Activated CD4-positive, alpha-beta T cell treated with anti-CD3 and anti-CD28 coated beads, Interleukin-2, amount 50 U/mL, for 48 hours (primary cell): ENCODE measurements at places on chromosomes 3 and 15.
A peak's percentile ranks its signal among the peaks of the same experiment; 100 is the strongest.

DNA sequence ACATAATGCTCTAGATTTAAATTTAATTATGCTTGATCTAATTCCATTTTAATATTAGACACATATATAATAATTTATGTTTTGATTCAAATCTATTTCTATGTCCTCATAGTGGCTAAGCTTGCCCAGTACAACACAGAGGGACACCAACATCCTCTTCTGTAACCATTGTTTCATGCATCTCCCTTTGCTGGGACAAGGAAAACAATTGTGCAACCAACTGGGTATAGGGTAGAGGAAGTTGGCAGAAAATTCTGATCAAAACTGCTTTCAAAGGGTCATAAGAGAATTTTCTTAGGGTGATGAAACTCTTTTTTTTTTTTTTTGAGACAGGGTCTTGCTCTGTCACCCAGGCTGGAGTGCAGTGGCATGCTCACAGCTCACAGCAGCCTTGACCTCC is 121.4 kb upstream of the SGO1 start:
- no peak for DNase-seq

- peak; percentile 60 for DNase-seq
Observed at GRCh38 chr15:31435912-31436628, 109.4 kb downstream of the KLF13 start.

DNA sequence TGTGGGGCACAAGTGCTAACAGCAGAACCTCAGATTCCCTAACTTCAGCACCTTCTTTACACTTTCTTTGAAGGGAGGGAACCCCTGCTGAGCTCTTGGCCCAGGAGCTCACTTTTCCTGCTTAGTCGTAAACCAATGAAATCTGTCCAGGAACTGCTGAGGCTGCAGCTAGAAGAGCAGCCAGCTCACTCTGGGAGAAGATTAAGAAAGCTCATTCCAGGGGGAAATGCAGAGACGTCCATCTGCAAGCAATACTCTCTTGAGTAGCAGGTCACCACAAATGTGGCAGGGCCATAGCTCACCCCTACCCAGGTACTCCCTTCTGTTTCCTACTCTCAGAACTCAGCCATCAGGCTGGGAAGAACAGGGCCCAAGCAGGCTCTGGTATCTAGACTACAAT is 103.3 kb downstream of the WDR76 start:
- no peak for DNase-seq

DNA sequence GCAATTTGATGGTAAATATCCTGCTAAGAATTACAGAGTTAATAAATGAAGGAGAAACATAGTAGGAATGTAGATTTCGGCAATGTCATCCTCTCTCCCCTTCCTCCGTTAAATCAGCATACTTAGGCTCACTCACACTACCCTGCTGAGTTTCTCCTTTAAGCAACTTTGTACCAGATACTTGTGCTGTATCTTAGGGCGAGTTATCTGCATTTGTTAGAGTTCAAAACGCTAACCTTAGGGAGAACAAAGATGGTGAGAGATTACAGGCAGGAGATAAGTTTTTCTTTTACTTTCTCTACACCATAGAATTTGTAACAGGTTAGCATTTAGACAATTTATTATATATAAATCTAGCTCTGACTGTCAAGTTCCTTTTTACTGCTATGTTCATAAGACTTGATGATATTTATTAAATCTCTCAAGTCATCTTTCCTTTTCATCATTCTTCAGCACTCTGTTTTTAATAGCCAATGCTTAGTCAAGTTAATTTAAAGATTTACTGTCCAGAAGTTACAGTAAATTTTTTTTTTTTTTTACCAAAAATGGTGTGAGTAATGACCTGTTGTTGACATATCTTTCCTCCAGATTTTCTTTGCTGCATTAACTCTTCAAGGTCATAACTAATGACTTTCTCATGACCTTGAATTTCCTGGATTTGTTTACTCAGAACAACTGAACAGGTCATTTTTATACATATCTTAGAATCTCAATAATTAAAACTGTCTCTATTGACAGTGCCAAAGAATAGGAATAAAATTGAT is 22.2 kb downstream of the SUCNR1 start:
- no peak for DNase-seq

GRCh38 chr3:125337506-125337905 is 37.6 kb downstream of the ZNF148 start:
- DNase-seq, result no peak

DNA sequence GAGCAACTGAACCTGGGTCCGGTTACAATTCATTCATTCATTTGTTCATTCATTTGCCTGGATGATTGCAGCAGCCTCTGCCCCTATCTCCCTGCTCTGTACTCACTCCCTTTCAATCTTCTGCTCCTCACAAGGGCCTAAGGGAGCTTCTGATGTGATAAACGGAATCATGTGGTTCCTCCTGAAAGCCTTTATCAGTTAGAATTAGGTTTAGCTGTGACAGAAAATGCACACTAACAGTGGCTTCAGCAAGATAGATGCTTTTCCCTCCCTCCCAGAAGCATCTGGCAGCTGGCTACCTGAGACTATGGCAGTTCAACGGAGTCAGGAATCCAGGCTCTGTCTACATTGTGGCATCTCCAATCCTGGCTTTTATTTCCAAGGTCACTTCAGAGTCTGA is 196.0 kb downstream of the ADAMTS9 start:
- DNase-seq, result no peak

DNA sequence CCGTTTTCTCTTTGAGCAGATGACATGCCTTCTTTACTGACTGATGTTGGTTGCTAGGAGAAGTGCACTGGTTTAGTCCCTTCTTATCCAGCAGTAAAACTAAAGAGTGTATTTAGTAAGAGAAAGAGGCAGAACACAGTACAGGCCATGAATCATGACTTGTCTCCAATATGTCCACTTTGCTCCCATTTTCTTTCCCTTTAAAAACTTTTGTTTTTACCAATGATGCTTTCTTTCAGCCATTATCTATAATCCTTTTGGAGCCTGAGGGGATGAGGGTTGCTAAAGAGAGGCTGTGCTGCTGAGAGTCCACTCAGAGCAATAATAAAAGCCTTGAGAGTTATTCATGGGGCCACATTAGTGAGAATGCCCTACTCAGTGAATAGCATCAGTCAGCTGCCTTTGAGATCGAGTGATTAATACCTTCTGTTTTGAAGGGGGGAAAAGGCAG is 12.2 kb downstream of the ROBO2 start:
- no peak for DNase-seq
